Foreskin keratinocyte (primary cell): ENCODE measurements at places on chromosomes 2 and 18.

GRCh38 chr18:40437517-40437916 lies 1517.5 kb upstream of the PIK3C3 start:
- DNase-seq = no peak

GRCh38 chr18:68841301-68841700 lies 43.4 kb downstream of the CCDC102B start:
- no peak for DNase-seq

- peak; percentile 2 for DNase-seq
These were observed 382.3 kb upstream of the CRIM1 start for GRCh38 chr2:35973132-35973736.

GRCh38 chr2:177808984-177809809 lies 263.4 kb downstream of the PDE11A start:
- DNase-seq = no peak

GRCh38 chr2:45042401-45042800 lies 33.1 kb upstream of the SIX2 start:
- DNase-seq = no peak

DNA sequence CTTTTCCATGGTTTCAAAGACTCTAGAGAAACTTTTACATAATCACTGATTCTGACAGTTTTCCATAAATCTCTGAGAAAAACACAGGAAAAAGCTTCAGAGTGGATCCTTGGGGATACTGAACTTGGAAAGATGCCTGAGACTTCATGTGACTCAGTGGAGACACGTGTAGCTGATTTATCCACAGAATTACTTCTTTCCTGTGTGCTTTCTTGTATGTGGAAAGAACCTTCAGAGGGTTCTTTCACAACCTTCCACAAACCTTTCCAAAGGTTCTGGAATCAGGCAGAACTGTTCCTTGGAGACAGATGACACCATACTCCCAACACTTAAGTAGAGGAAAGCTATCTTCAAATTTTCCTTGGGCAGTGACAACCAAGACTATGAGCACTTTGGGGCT lies 207.2 kb downstream of the RND3 start:
- DNase-seq = peak; percentile 61

DNA sequence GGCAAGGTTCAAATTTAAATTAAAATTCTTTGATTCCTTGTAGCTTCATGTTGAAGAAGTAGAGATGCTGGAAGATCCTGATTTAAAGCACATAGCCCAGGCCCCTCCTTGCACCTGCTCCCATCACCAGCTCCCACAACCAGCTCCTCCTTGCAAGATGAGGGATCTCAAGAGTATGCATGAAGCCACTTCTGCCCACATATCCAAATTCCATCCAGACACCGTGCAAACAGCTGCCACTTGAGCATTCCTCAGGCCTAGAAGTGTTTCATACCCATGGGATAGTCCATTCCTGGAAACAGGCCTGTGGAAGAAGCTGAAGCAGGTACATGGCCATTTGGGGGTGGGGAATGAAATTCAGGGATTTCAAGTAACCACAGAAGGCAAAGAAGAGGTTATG lies 32.4 kb upstream of the ITPRID2 start:
- no peak for DNase-seq

DNA sequence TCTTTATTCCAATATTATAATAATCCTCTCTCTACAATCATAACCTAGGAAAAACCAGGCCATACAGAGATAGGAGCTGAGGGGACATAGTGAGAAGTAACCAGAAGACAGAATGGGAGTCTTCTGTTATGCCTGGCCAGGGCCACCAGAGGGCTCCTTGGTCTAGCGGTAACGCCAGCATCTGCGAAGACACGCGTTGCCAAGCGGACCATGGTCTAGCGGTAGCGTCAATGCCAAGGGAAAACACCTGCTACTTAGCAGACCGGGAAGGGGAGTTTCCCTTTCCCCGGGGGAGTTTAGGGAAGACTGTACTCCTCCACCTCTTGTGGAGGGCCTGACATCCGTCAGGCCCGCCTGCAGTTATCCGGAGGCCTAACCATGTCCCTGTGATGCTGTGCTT lies 36.6 kb downstream of the ARL6IP6 start:
- DNase-seq = no peak

GRCh38 chr2:25279091-25279651 lies 62.6 kb downstream of the DNMT3A start:
- DNase-seq = peak; percentile 79

- DNase-seq = no peak
These were observed 15.4 kb downstream of the TNS1 start for GRCh38 chr2:217987391-217987790.

DNA sequence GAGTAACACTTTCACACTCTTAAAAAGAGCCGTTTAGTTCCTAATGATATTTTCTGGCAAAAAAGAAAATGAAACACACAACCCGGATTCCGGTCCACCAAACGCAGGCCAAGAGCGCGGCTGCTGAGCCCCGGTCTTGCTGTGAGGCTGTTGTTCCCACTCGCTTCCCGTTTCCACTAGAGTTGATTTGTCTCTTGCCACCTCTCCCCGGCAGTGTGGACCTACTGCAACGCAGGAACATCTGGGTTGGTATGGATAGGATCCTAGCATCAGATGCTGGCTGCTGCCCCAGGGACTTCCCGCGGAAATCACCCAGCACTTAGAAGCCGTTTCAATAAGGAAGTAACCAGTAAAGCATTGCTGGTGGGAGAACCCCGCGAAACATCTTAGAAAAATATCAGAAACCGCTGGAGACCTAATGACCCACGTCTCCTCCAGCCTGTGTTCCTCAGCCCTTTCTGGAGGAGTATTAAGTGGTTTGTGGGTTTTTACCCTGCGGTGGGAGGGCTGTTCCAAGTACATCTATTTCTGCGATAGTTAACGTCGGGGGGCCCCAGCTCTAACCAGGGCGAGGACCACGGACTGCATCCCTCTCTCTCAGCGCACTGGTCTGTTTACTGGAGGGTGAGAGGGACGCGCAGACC lies 939 bp downstream of the DOCK10 start:
- DNase-seq = peak; percentile 41

DNA sequence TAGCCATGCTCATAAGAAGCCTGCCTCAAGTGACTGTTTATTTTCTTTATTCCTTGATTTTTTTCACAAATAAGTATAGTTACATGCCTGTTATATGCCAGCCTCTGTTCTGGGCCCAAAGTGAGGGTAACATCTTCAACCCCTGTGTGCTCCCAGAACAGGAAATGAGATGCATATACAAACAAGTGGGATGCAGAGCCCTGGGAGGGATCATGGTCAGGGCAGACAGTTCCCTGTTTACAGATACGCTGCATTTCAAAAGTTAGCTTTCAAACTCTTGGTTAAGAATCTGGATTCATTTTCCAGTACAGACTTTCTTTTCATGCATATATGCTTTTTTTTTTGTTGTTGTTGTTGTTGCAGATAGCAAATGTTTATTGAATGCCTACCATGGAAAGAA lies 24.4 kb downstream of the GPR39 start:
- DNase-seq = no peak

DNA sequence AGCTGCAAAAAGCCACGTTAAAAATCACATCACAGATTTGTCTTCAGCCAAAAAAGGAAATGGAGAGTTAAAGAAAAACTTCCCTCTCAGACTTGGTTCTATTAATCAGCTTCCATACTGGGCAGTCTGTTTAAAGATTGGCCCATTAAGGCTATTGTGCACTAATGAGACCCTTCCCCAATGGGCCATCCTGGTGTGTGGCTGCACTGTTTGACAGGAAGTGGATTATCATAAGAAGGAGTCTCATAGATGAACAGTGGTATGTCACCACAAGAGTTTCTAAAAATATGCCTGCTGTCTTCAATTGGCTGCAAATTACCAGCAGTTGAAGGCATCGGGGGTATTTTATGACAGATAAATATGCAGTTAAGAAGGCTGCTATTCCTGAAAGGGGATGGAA lies 247.6 kb upstream of the THSD7B start:
- DNase-seq = no peak

- no peak for DNase-seq
These were observed 33.7 kb upstream of the MBOAT2 start for GRCh38 chr2:9037166-9037565.

DNA sequence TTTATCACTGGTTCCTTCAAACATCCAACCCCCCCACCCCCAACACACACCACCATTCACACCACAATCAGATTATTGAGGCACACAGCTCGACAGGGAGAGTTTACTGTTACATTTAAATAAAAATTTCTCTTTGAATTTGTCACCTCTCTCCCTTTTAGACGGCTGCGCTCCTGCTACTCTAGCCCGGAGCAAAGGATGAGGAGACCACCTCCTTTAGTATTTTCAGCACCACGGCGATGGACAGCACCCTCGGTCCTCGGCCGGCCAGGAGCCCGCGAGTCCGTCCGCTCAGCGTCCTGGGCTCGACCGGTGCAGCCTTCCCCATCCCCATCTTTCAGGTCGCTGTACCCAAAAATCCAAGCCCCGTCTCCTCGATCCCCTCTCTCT lies 892 bp downstream of the CELF4 start:
- peak; percentile 45 for DNase-seq

GRCh38 chr18:76496194-76496890 lies 1.3 kb upstream of the ZNF516 start:
- DNase-seq = no peak

GRCh38 chr2:231315896-231316295 lies 79.6 kb upstream of the B3GNT7 start:
- no peak for DNase-seq

- peak; percentile 96 for DNase-seq
These were observed 74.6 kb downstream of the ARL4C start for GRCh38 chr2:234422273-234422732.

DNA sequence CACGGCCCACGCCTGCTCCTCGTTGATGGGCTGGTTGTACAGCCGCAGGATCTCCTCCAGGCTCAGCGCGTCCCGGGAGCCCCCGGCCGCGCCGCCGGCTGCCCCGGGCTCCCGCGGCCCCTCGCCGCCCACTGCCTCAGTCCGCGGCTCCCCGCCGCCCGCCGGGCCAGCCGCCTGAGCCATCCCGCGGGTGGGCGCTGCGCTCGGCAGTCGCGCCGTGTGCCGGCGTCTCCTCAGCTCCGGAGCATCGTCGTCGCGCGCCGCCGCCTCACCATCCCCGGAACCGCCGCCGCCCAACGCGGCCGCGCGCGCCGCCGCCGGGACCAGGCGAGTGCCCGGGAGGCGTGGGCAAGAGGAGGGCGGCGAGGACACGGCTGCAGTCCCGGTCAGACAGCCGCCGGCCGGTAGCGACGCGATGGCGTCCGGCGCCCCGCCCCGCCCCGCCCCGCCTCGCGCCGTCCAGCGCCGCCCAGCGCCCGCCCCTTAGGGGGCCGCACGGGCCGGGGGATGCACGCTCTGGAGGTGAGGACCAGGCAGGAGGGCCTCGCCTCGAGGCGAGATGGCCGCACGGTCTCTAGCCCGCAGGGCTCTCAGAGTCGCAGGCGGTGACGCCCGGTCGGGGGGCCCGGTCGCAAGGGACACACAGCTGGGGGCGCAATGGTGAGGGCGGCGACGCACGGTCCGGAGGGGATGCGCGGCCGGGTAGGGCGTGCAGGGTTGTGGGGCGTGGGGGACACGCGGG lies at the start of gene SPIRE1:
Gene SPIRE1, minus strand, starts transcription at position 424 of the 742 bp plus-strand sequence. Its CDS starts 241 bp downstream, at position 183.
- DNase-seq = no peak

DNA sequence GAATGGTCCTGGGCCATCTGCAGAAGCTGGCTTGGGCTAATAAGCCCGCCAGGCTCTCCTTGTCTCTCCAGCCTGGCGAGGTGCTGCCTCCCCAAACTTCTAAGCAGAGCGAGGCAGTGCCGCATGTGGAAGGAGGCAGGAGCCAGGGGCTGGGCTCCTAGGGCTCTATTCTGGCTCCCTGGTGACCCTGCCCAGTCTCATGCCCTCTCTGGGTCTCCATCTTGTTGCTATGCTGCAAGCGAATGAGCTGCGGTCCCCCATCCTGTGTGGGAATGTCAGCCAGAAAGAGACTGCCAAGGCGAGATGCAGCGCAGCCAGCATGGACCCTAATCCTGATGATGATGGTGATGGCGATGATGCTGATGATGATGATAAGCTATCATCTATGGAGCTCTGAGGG lies 48.7 kb downstream of the TNS1 start:
- DNase-seq = no peak

GRCh38 chr18:71919211-71919610 lies 624.9 kb downstream of the CBLN2 start:
- no peak for DNase-seq

DNA sequence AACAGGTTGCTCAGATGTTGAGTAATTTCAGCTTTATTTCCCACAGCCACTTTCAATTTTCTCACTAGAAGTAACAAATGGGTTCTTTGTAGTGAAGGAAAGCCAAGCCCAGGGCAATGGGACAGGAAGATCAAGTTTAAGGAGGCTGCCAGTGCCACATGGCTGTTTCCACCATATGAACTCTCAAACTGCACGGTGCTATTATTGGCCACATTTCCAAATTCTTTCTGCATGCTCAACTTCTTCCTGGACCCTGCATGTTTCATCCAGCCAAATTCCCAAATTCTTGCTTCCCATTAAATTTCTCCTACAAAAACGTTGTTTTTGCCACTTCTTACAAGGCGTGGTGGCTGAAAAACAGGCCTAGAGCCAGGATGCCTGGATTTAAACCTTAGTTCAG lies 193.3 kb upstream of the SPHKAP start:
- DNase-seq = no peak

GRCh38 chr2:201532686-201533304 lies 81.3 kb downstream of the STRADB start:
- DNase-seq = peak; percentile 86

DNA sequence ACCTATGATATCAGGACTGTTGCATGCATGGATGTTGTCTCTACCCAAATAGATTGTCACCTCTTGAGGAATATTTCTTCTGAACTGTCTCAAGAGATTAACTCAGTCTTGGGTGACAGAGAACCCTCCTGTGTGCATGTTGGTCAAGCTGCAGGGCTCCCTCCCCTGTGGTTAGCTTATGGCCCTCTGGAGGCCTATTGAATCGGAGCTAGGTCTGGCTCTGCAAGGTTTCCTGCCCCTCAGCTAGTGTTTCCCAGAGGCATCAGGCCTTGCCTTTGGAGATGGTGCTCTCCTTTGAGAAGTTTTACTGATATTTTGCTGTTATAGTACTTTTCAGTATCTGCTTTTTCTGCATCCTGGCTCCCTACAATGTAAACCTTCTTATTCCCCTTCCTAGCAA lies 769.2 kb upstream of the FAM98A start:
- DNase-seq = no peak

DNA sequence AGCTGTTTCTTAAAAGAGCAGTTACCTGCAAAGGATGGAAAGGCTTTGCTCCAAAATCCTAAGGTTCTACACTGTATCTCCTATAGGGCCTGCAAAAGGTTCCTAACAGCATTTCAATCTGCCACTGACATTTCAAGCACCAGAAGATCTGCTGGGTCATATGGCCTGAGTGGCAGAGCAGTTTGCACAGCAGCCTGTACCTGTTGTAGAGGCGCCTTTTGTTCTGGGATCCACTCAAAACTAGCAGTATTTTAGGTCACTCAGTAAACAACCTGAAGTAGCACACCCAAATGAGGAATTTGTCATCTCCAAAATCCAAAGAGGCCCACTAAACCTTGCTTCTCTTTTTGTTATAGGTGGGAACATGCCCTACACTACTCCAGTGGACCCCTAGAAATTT lies 6.2 kb downstream of the FAM210A start:
- no peak for DNase-seq

GRCh38 chr18:48455555-48456478 lies 46.6 kb upstream of the ZBTB7C start:
- DNase-seq = peak; percentile 98

- no peak for DNase-seq
These were observed 85.3 kb upstream of the EFEMP1 start for GRCh38 chr2:56008661-56009431.
